ENCODE measurements at places on chromosomes 7 and 10.

DNA sequence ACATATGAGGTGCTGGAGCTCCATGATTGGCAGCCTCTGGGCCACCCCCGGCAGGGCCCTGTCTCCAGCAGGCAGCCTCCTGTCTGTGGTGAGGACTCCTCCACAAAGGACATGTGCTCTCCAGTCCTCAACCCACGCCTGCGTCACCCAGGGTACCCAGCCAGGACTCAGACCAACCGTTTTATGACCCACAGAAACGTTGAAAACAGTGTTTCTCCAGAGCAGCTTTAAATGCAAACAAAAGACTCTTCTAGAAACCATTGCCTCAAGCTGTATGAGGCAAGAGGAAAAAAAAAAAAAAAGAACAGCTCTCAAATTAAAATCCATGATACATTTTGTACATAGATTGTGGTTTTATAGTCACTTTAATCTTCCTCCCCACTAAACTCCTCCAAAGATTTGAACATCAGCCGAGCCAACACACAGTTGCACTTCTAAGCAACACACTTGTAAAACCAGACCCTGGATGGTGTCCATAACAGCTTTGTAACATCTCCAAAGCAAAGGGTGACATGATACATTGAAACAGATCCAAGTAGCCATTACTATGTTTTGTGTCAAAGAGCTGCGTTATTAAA is 175.0 kb upstream of the LYZL2 start:
- DNase-seq = no peak

- DNase-seq = no peak
These were observed 379.2 kb downstream of the CALN1 start for GRCh38 chr7:72032934-72033333.

- DNase-seq = no peak
These were observed 444.7 kb downstream of the MAGI2 start for GRCh38 chr7:79008786-79009185.

DNA sequence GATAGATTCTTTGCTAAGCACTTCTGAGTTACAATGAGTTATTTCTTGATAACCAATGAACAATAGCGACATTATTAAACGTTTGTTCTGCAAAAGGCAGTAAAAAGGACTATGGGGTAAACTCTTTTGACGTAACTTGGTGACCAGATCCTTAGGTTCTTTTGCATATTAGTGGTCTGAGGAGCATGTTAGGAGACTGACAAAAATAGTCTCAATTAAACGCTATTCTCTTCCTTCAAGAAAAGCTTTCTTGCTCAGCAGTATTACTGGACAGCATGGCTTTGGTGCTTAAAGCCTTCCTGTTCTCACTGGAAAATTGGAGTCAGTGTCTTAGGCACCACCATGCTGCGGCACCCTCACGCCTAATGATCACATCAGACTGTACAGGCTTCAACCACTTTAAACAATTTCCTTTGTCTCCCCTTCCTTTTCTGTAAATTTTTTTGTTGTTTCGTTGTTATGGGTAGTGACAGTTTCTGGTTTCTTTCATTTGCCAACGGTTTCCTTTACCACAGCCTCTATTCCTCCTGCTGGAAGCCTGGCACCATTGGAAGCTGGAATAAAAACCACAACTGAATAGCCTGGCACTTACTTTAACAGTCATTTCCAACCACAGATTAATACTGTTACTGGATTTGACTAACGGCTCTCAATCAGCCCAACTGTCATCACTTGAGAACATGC is 49.2 kb upstream of the FAM133B start:
- DNase-seq = no peak

DNA sequence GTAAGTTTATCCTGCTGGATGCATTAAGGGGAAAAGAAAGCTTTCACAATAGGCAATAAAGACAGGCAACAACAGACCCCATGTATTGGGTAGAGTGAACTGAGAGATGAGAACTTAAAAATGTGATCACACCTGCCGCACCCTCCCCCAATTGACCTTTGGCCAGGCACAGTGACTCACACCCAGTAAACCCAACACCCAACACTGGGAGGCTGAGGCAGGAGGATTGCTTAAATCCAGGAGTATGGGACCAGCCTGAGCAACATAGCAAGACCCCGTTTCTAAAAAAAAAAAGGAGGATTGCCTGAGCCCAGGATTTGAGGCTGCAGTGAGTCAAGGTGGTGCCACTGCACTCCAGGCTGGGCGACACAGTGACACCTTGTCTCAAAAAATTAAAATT is 86.9 kb downstream of the MPP7 start:
- no peak for DNase-seq

DNA sequence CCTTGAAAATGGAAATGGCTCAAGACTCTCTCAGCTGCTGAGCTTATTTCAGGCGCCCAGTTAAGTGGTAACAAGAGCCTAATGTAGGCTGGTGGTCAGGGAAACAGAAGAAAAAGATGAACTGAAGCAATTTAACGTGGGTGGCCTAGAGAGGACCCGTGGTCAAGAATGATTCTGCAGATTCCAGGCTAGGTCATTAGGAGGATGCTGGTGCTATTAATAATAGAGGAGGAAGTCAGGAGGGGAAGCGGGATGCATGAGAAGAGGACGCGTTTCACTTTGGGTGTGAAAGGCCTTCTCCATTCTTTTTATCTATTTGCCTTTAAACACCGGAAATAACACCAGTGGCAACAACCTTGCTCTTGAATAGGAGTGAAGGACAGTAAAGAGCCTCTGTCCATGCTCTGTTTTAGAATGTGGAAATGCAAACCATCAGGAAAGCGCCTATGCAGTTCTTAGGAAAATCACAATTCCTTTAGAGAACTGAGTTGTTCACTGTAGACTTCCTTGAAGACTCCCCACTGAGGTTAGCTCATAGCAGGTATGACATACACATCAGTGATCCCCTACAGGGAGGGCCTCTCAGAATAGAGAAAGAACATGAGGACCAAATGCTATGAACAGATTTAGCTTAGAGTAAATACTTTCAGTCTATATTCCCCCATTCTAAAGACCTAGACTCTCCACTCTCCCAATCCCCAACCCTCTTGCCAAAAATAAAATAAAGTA is 8.6 kb downstream of the LIPA start:
- DNase-seq = no peak

GRCh38 chr7:100153708-100154535 is 4.6 kb downstream of the TRAPPC14 start:
- DNase-seq = no peak

- DNase-seq = no peak
These were observed 156.6 kb downstream of the CCDC3 start for GRCh38 chr10:12844811-12845483.

DNA sequence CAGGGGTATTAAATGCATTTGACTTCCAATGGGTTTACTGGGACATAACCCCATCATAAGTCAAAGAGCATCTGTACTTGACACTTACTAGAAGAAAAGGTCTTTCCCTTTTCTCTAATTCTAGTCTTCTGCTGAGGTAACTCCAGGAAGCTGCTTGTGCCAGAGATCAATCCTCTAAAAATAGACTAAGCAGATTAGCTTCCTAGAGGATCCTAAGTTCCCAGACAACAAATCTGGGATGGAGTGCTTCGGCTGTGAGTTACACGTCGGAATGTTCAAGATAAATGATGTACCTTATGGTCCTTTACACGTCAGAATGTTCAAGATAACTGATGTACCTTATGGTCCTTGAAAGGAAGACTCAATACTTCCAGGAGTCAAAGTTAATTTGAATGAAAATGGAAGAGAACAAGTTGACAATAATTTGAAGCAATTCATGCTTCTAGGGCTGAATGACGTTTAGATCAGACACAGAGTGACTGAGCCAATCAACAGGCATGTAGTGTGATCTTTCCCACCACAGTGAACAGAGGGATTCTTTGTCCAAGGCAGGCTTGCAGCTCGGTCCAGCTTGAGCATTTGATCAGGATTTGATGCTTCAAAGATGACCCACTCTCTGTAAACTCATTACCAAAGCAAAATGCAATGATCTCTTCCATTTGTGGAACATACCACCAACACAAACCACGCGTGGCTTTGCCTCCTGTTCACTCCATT is 63.8 kb downstream of the SLC37A3 start:
- DNase-seq = no peak

DNA sequence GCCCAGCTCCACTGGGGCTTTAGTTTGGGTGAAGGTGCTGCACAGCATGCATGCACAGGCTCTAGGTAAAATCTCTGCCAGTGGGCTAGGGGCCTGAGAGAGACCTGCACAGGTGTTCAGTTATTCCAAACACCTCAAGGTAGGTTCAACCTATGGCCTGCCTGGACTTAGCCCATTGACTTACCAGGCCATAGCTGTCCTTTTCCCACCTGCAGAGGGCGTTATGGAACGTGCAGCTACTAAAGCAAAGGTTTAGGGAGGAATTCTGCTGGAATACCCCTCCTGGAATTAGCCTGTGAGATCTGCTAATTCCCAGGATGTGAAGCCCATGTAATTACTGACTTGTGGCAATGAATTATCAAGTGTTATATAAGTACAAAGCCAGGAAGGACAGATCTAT is 3.6 kb downstream of the VWC2 start:
- DNase-seq = no peak

GRCh38 chr7:112963634-112964033 is 123.0 kb downstream of the GPR85 start:
- no peak for DNase-seq

GRCh38 chr10:87575851-87576250 is 71.2 kb downstream of the MINPP1 start:
- no peak for DNase-seq

GRCh38 chr7:34060196-34060947 is 155.0 kb downstream of the BMPER start:
- no peak for DNase-seq

DNA sequence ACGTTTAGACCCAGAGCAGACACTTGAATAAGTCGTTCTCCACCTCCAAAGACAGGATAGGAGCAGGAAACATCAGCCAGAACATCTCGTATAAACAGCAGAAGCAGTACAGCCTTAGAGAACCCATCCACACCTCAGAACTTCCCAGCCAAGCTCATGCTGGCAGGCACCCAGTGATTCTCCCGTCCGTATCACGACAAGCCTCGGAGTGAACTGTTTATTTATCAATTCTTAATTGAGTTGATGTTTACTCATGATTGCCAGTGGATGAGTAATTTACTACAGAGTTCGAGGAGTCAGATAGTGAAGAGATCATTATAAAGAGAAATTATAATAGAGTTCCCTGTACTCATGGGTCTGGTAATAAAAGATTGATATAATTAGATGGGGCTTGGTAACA is 811.5 kb downstream of the LRMDA start:
- DNase-seq = no peak

- DNase-seq = no peak
These were observed 699 bp upstream of the PDLIM1 start for GRCh38 chr10:95291365-95292039.

DNA sequence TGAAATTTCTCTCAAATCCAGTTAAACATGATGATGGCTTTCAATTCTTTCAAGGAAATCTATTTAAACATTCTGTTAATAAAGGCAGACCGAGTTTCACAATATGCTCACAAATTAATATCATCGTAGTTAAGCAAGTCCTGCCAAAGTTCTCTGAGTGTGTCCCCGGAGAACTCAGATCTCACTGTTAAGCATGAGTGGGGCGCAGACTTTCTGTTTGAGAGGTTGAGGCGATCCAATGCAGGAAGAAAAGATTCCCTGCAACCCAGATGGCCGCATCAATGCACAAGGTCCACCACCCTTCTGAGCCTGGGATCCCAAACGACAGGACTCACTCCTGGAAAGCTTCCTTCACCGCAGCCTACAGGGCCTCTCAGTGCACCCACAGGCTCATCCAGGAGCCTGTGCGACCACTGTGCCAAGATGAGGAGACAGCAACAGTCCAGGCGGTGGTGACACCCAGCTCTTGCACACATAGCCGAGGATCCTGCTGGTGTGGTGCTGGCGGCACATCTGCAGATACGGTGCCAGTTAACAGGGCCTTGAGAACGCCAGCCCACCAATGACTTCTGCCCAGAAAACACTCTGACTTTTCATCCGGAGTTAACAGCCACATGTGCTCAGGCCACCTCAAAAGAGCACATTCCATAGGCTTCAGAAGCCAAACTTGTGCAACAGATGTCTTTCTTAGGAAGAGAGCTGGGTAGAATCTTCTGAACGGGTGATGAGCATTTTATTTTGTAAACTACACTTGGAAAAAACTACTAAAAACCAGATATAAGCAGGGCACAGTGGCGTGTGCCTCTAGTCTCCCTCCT is 102.1 kb downstream of the ZRANB1 start:
- DNase-seq = no peak

DNA sequence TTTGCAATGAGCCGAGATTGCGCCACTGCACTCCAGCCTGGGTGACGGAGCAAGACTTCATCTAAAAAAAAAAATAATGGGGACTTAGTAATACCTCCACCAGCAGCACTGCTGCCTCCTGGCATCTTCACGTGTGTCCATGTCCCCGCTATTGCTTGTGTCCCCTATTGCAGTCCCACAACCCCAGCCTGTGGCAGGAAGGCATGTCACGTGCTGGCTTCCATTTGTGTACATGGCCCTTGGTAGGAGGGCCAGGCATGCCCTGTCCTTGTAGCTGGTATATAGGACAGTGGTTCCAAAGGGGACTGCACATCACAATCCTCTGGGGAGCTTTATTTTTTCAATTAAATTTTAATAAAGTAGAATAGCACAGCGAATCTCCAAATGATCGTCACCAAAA is 5.7 kb downstream of the ZNF783 start:
- DNase-seq = no peak

GRCh38 chr10:123562811-123563580 is 103.2 kb upstream of the GPR26 start:
- DNase-seq = no peak

GRCh38 chr7:28203508-28204240 is 23.1 kb upstream of the JAZF1 start:
- DNase-seq = no peak

DNA sequence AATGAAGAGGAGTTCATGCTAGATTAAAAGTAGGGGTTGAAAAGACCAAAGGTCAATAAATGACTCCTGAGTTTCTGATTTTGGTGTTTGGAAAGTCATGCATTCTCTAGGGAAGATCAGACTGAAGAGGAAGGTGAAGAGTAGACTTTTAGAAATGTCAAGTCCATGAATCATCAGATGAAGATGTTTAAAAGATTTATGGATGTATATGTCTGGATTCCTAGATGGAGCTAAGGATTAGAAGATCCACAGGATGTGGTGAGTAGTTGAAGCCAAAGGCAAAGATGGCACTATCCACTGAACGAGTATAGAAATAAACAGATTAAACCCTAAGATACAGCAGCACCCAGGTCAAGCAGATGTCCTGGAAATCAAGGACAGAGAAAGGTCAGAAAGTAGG is 298.5 kb downstream of the GPAM start:
- DNase-seq = no peak

DNA sequence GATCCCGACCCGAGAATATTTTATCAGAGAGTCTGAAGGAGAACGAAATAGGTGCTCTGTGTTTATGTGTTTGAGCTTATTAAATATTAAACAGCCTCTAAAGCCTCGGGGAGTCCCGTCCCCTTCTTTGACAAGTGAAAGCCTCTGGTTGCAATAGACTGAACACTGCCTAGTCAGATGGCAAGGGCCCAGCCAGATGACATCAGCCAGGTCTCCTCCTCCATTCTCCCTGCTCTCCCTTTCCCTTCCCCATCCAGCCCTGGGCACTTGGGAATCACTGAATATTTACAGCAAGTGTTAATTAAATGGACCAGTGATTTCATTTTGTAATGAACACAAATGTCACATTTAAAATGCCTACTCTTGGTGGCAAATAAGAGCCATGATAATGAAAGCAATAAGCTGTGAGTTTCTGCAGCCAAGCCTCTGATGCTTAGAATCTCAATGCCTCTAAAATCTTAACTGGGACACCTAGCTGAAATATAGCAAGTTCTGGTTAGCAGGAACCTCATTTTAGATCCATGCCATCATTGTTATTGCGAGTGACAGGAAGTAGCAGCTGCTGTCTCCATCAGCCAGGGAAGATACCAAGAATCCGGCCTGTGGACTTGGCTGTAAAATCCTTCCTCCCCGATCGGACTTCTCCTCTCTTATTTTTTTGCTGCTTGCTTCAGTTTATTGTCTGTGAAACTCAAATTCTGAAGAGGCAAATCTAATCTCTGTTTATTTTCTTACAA is 202.1 kb downstream of the PRPF18 start:
- DNase-seq = no peak
